GM03348 (cell line): ENCODE measurements at places on chromosomes 11 and 22.
A peak's percentile ranks its signal among the peaks of the same experiment; 100 is the strongest.

- DNase-seq: no peak
These were observed 123.4 kb downstream of the COMMD9 start for GRCh38 chr11:36165621-36166397.

GRCh38 chr22:37198258-37199102 is 10.4 kb upstream of the C1QTNF6 start:
- DNase-seq: peak; percentile 92

DNA sequence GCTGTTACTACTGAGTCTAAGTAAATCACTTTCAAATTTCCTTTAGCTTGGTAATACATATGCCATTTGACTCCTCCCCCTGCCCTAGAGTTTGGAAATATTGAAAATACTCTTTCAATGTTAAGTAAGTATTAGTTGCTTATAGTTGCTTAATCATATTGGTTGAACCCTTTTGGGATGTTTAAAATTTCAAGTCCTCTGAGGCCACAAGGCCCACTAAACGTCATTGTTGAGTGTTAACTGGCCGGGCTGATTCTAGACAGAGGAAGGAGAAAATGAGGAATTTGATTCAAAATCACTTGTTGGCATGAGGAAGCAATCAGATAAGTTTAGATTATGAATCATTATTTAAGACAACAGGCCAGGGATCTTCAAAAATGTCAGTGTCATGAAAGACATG is 8.5 kb downstream of the NAV2 start:
- no peak for DNase-seq

GRCh38 chr11:131889146-131889577 is 518.7 kb downstream of the NTM start:
- DNase-seq: peak; percentile 63

DNA sequence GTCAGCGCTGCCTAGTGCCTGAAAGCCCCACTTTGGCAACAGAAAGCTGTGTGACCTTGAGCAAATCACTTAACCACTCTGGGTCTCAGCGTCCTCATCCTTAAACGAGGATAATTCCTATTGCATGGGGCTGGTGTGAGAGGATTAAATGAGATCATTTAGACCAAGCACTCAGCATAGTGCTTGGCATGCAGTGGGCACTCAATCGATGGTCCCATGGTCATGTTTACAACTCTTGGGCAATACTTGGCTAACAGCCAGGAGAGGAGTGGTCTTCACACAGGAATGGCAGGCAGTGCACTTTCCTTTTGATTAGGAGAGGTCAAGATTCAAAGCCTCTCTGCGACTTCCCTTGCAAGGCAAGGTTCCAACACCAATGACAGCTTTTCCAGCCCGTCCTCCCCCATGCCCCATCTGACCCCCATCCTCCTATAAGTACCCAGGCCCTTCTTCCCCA is 14.1 kb downstream of the TNKS1BP1 start:
- peak; percentile 32 for DNase-seq

GRCh38 chr11:31808721-31809540 is 2.2 kb downstream of the PAX6 start:
- no peak for DNase-seq

DNA sequence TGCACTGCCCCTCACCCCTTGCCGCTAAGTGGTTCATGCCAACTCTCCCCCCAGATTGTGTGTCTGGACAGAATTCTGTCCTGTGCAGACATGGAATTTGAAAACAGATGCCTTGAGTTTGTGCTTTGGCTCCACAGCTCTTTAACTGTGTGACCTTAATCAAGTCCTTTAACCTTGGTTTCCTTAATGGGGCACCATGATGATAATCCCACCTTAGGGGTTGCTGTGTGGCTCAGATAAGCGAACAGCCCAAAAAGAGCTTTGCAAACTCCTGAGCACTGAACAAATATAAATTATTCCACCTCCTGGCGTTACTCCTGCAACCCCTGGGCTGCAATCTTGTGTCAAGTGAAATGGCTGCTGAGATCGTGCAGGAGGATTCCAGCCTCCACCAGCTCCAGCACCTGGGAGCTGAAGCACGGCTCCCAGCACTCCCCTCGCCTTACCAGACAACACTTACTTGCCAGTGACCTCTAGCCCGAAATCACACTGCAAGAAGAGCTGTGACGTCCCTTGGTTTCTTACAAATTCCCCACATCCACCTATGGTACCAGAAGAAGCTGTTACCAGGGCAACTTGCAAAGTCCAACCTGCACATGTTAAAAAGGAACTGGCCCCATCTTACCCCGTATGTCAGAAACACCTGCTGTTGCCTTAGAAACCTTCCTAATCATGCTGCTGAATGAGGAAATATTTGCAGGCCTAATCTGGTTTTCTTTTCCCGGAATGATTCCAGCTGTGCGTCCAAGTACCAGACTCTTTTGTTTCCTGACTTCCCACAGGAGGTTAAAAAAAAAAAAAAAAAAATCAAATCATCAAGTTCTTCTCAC is 13.2 kb downstream of the VPS37C start:
- DNase-seq: no peak

- no peak for DNase-seq
These were observed 2.7 kb downstream of the MAJIN start for GRCh38 chr11:64969209-64969608.

DNA sequence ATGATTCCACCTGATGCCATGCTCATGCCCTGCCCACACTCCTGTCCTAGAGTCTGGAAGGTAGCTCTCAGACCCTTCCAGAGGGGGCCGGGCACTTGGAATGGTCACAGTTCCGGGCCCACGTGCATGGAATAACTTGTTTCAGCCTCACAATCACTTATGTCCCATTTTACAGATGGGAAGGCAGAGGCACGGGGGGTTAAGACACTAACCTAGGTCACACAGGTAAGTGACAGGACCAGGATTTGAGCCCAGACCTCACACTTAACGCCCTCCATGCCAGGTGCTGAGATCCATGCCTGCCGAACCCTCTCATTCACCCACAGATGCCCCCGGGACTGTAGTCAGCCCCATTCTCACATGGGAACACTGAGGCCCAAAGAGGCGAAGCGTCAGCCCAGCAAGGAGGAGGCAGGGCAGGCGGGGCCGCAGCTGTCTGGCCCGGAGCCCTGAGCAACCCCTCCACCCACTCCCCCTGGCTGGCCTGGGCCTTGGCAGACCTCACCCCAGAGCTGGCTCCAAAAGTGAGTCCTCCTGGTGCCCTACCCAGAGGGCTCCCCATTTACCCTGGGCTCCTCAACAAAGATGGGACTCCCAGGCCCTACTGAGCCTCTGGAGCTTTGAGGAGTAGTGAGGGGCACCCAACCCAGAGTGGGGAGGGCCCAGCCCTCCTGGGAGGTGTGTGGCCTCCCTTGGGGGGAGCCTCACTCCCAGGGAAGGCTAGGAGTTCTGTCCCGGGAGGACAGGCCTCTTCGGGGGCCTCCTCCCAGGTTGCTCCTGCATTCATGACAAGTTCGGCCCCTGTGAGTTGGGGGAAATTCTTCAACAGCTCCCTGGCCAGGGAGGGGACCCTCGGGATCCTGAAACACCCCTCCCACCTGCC is 2.4 kb upstream of the ALDH3B1 start:
- no peak for DNase-seq

DNA sequence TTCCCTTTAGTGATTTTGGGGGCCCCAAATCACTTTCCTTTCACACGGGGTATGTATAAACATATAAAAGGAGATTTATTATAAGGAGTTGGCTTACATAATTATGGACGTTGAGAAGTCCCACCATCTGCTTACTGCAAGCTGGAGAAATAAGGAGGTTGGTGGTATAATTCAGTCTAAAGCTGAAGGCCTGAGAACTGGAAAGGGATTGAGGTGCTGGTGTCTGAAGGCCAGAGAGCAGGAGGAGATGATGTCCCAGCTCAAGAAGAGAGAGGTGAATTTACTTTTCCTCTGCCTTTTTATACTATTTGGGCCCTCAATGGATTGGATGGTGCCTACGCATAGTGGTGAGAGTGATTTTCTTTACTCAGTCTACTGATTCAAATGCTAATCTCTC is 1.3 kb upstream of the ZNF202 start:
- DNase-seq: no peak

GRCh38 chr11:13000721-13001120 is 8.4 kb upstream of the RASSF10 start:
- DNase-seq: no peak

DNA sequence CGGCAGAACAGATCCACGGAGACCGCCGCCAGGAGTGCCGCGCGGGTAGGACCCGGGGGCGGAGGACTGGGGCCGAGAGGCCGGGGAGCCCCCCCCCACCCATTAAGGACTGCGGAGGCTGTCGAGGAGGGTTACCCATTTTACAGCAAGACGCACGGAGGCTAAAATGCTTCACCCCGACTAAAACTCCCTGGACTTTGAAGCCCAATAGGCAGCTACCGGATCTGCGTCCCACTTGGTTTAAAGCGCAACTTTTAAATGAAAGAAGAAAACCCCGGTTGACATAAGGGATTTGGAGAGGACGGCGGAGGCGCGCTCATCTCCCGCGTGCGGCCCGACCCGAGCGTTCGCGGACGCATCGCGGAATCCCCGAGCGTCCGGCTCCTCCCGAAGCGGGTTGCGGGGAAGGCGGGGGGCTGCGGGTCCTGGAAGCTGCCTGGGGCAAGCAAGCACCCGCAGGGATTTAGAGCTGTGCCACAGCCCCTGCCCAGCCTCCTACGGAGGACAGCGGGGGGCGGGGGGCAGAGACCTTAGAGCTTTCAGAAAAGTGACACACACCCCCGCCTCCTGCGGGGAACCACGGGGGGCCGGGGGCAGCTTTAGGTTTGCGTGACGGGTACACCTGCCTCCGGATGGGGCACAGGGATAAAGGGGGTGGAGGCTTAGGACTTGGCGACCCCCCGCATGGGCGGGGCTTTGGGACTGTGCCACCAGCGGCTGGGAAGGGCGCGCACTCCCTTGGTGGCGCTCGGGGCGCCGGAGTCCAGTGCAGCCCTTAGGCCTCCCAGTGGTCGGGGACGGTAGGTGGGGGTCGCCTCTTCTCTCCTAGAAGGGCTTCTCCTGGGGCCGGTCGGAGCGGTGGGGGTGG is 760 bp upstream of the CELSR1 start:
- peak; percentile 62 for DNase-seq

GRCh38 chr11:32050264-32050663 is 40.6 kb upstream of the RCN1 start:
- DNase-seq: no peak

DNA sequence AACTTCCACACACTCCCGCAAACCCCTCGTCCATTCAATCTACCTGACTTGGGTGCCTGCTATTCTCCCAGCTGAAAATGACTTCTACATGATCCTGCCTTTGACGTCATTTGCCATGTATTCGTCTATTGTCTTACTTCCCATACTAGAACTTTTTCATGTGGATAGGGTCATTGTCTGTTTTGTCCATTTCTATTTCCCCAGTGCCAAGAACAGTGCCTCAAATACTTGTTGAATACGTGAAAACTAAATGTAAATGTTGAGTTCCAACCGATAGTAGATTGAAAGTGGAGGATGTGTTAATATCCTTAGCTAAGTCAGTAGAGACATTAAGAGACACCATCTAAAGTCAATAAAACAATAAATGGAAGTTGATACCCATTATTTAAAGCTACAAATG is 935 bp downstream of the TRIM68 start:
- DNase-seq: no peak

DNA sequence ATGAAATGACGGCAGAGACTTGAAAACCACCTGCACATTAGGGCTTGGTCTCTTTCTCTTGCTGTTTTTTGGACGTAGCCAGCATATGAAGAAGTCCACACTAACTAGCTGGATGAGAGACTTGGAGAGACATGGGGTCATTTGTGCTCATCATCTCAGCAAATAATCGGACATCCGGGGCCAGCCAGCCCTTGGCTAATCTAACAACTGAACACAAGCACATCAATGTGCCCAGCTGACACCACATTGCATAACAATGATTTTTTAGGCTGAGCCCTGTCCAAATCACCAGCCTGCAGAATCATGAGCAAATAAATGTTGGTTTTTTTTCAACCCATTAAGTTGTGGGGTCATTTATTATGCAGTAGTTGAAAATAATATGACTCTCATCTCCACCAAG is 460.3 kb upstream of the LARGE1 start:
- no peak for DNase-seq

GRCh38 chr11:95668131-95668530 is 121.5 kb downstream of the FAM76B start:
- no peak for DNase-seq

- peak; percentile 95 for DNase-seq
These were observed 572 bp upstream of the APLP2 start for GRCh38 chr11:130068986-130069658.

GRCh38 chr11:10268746-10269488 is 25.1 kb downstream of the SBF2 start:
- no peak for DNase-seq

- no peak for DNase-seq
These were observed 614 bp upstream of the ASCL2 start for GRCh38 chr11:2271077-2271326.

DNA sequence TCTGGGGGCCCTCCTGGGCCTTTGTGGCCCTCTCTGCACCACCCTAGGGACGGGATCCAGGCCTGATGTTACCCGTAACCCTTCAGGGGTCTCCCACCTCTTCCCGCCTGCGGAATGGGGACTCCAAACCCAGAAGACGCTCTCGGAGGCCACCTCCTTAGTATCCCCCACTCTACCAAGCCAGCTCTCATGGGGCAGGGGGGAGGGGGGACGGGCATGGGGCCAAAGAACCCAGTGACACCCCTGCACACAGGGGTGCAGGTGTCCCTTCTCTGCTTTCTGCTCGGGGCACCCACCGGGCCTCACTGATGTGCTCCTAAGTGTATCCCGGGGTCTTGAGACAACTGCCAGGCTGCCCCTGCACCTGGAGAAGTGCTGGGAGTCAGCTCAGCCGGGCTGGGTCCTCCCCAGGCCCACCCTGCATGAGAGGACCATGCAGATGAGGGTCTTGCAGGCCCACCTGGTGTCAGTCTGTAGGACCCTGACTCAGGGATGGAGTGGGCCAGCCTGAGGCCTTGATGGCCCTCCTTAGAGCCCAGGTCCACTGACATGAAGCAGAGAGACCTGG is 176.9 kb downstream of the IGLL1 start:
- DNase-seq: no peak

- DNase-seq: no peak
These were observed 97.3 kb downstream of the CTTN start for GRCh38 chr11:70495351-70496310.

- no peak for DNase-seq
These were observed 7.6 kb downstream of the KCTD17 start for GRCh38 chr22:37058917-37059701.

DNA sequence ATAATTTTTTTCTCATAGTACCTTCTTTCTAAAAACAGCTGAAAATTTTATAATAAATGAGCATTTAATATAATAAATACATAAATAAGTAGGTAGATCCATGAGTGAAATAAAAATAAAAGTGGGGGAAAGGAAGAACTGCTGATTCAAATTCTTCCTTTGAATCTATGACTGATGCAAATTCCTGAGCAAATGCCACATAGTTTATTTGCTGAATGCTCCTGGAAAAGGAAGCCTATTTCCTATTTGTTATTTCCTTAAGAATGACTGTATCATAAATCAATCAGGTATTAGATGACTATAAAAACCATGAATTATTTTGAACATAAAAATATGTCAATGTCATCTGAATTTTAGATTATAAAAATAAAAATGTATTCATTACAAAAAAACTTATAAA is 16.6 kb downstream of the BTBD10 start:
- DNase-seq: peak; percentile 48

GRCh38 chr11:104329078-104329665 is 165.2 kb upstream of the PDGFD start:
- no peak for DNase-seq

- no peak for DNase-seq
These were observed 18.1 kb downstream of the MRGPRG start for GRCh38 chr11:3200388-3201111.

GRCh38 chr22:32336771-32337424 is 20.8 kb upstream of the RFPL3 start:
- DNase-seq: no peak
